ENCODE measurements at places on chromosomes 6 and 20. TPM values are rescaled to one million over a fixed set of nuclear protein-coding genes. Genes with fewer than 3 reads are reported as not detected.

Gene HCRTR2
- polyA plus RNA-seq, result 0.03 TPM

Gene NOTCH4
- 136 TPM for polyA plus RNA-seq

Gene SCUBE3
- 0.61 TPM for polyA plus RNA-seq

Gene C4B
- 796 TPM for polyA plus RNA-seq

Gene HLA-DRB1
- 69.2 TPM for polyA plus RNA-seq

Gene PDSS2
- 6.6 TPM for polyA plus RNA-seq

Gene EZR
- polyA plus RNA-seq, result 80.3 TPM

Gene ADGRF1
- not detected for polyA plus RNA-seq

Gene TMEM74B
- polyA plus RNA-seq, result 0.24 TPM

Gene NKAPL
- polyA plus RNA-seq, result 2.3 TPM

Gene HTR1B
- 0.24 TPM for polyA plus RNA-seq

Gene CAPN11
- 0.35 TPM for polyA plus RNA-seq

Gene PRSS35
- 3.5 TPM for polyA plus RNA-seq

Gene PMEPA1
- polyA plus RNA-seq, result 13.2 TPM

Gene DUSP22
- polyA plus RNA-seq, result 22.4 TPM

Gene HLA-DQB1
- 8.8 TPM for polyA plus RNA-seq

Gene TSPO2
- polyA plus RNA-seq, result not detected

Gene EPB41L1
- 1,154 TPM for polyA plus RNA-seq
